ENCODE measurements at places on chromosomes 7 and 10.

DNA sequence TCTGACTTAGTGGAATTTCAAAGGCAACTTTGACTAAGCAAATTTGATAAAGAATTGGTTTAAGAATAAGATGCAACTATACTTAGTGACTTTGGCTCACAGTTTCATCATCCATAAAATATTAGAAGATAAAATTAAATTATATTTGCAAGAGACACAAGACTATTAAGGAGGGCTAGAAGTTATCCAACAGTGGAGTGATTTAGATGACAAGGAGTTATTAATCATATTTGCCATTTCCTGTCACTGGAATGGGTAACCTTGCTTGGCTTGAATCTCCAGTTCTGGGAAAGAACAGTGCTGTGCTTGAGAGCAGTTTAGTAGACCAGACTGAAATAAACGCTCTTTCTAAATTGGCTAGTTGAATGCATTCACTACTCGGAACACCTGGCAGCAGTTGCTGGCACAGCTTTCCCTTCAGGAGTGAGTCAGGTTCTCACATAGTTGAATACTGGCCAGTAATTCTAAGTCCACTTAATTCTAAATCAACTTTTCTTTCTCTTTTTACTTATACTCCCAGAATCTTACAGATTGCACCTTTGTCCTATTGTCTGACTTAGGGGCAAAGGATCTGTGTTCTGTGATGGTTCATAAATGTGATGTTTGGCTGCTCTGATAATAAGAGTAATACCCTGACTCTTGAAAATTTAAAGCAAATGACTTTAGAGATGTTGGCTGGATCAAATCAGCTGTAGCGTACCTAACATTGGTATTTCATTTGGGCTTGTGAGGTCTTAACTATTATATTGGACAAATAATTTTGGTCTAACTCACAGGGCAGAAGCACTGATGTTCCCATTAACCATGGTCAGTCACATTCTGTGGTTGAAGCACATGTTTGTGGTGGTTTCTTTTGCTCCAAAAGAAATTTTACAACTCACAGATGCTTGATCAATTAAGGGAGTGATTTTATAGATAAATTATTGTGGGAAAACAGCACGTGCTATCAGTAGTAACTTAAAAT lies 16.6 kb downstream of the STMP1 start:
- no peak for DNase-seq

DNA sequence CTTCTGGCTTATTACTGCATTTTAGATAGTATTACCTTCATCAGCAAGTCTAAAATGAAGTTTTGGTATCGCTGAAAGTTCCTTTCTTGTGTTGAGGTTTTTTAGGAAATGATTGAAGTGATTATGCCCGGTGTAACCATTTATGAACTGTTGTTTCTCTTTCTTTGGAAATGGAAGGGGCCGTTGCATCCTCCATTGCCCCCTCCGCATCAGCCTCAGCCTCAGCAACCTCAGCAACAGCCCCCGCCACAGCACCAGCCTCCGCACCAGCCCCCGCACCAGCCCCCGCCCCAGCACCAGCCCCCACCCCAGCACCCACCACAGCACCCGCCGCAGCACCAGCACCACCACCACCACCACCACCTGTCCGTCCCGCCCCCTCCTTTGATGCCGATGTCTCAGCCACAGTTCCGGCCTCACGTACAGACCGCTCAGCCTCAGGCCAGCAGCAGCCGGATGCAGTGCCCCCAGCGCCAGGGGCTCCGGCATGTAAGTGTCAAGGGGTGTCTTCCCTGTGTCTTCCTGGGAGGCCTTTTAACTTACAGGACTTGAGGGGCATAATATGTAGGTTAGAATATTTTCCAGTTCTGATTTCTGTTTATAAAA lies 72.6 kb downstream of the SHH start:
- DNase-seq = no peak

GRCh38 chr7:2645274-2645868 lies 13.6 kb downstream of the TTYH3 start:
- DNase-seq = no peak

- DNase-seq = no peak
These were observed 55.8 kb downstream of the FAM53B start for GRCh38 chr10:124688386-124688785.

- DNase-seq = no peak
These were observed 49.0 kb upstream of the TRIM8 start for GRCh38 chr10:102595293-102595692.

- DNase-seq = no peak
These were observed 1.3 kb downstream of the EXOC6 start for GRCh38 chr10:92849576-92850090.

GRCh38 chr10:78288663-78289062 lies 255.0 kb downstream of the RPS24 start:
- DNase-seq = no peak

GRCh38 chr10:25768167-25768566 lies 165.9 kb upstream of the MYO3A start:
- no peak for DNase-seq

DNA sequence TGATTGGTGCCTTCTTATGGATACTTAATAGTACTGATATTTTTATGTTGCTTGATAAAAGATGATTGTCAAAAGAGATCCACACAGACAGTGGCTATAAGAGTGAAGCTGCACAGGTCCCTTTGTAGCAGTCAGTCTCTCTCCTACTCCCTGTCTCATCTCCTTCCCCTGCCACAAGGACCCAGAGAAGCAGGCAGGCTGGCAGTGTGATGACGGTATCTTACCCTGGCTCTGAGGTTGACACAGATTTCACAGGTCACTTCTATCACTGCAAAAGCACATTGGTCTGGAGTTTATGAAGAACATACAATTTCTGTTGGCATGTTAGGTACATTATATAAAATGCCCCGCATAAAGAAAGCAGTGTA lies 64.4 kb upstream of the AHR start:
- no peak for DNase-seq

GRCh38 chr10:110710621-110711020 lies 66.5 kb downstream of the RBM20 start:
- no peak for DNase-seq

GRCh38 chr7:85000735-85001350 lies 186.0 kb downstream of the SEMA3D start:
- no peak for DNase-seq

GRCh38 chr10:60332371-60332770 lies 57.3 kb downstream of the ANK3 start:
- no peak for DNase-seq

DNA sequence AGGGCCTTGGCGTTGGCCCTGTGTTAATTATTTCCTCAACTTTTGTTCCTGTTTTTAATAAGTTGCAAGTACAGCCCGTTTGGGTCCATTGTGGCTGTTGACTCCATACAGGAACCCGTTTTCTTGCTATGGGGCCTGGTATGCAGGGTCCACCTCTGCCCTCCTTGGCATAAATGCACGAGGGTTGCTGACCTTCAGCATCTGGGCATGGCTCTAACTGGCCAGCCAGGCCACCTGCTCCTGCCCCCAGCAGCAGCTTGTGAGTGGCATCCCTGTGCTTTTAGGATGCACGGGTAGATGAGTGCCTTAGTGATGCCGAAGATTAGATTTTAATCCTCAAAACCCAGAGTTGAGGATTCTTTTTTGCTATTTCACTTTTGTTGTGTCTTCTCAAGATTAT lies 123.2 kb downstream of the GLRX3 start:
- DNase-seq = no peak

GRCh38 chr10:108454793-108455192 lies 1290.3 kb upstream of the SORCS1 start:
- no peak for DNase-seq

DNA sequence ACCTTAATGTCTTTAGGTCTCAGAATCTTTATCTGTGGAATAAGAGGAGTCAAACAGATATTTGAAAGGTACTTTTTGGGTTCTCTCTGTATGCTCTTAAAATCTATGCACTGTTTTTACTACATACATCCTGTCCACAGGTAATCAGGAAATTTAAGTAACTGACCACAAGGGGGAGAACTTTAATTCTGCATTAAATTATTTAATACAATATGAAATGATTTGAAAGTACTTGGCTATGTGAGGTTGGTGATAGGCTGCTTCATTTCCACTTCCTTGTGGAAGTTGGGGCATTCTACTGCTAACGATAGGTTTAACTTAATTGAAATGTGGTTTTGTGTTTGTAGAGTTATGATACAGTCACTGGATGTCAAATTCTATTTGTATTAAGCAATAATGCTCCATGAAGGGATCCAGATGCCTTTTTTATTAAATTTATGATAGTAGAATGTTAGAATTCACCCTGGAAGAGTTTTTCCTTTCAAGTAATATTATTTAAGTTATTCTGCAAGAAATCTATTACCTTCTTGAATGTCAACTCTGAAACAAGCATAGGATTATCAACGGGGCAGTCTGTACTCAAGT lies 6.0 kb downstream of the TEX47 start:
- peak; percentile 30 for DNase-seq

DNA sequence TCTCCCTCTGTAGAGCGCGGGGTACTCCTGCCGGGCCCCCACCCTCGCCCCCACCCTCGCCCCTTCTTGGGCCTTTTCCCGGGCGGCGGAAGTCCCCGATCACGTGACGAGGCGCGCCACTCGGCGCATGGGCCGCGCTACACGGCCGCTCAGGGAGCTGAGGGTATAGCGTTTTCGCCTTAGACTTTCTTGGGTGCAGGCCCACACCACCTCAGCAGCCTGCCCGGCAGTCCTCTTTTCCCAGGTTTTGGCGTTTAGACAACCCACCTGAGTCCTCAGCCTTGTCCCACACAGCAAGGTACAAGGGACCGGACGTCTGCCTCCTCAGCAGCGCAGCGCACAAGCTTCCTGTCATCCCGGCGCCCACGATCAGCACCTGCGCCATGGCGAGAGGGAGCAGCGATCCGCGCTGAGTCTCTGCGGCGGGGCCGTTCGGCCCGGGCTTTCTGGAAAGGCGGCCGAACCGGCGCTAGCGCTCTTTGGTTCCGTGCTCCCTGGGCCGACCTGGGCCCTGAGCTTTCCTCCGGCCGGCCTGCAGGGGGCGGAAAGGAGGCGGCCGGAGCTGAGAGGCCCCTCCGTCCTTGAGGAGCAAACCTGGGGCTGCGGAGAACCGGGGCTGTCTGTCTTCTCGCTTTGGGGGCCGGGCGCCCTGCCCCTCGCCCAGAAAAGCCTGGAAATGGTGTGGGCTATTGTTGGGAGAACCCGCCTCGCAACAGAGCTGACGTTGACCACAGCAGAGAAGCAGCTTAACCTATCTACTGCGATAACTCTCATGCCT lies at the start of gene RNLS:
Gene RNLS, minus strand, starts transcription at position 513 of the 778 bp plus-strand sequence.
- DNase-seq = peak; percentile 78

DNA sequence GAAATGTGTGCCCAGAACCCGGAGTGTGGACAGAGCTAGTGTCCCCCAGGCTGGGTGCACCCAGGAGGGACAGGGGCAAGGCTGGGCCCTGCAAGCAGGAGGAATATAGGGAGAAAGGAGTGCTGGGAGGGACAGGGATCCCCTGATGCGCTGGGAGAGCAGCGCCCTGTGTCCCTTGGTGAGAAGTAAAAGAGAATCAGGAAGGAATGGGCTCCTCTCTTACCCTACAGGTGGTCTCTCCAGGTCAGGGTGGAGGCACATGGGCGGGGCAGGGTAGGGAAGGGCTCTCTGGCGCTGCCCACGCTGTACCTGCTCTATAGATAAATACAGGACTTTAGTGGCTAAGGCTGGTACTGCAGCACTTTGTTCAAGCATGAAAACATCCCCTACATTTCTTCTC lies 753.8 kb downstream of the GRID1 start:
- DNase-seq = no peak

DNA sequence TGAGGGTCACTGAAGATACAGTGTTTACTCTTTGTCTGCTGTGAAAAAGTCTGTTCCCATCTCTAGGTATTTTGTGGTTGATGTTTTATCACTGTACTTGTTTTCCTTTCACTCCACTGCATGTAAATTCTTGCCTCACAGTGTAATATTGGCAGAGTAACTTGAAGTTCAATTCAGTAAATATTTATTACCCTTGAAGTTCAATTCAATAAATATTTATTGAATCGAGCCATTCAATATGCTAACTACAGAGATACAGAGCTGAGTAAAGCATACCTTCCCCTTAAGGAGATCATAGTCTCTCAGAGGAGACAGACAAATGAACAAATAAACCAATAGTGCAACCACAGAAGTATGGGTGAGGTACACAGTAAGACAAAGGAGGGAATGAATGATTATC lies 9.2 kb downstream of the NUDT13 start:
- DNase-seq = no peak

DNA sequence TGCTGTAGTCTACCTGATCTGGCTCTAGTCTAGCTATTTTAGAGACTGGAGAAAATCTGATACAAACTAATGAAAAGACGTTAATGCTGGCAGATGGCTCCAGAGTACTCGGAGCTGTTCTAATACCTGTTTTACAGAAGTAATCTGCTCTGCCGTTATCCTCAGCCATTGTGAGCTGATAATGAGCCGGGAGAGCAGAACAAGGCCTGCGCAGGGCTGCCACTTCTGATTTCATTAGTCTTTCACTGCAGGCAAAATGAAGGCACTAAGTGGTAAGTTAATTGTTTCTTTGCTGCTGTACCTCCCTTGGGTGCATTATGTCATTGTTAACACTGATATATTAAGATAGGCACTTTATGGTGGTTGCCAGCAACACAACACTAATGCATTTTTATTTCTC lies 456.4 kb upstream of the PFKP start:
- no peak for DNase-seq

Data from hepatocyte (in vitro differentiated cells).